ENCODE measurements at places on chromosomes 13 and 19.
A peak's percentile ranks its signal among the peaks of the same experiment; 100 is the strongest.

GRCh38 chr13:20924758-20925394 lies 22.3 kb upstream of the XPO4 start:
- peak; percentile 48 for DNase-seq

GRCh38 chr13:43569658-43570057 lies 217.1 kb downstream of the ENOX1 start:
- DNase-seq, result no peak

- no peak for DNase-seq
Measured at GRCh38 chr13:62357887-62358645, 942.4 kb upstream of the PCDH20 start.

DNA sequence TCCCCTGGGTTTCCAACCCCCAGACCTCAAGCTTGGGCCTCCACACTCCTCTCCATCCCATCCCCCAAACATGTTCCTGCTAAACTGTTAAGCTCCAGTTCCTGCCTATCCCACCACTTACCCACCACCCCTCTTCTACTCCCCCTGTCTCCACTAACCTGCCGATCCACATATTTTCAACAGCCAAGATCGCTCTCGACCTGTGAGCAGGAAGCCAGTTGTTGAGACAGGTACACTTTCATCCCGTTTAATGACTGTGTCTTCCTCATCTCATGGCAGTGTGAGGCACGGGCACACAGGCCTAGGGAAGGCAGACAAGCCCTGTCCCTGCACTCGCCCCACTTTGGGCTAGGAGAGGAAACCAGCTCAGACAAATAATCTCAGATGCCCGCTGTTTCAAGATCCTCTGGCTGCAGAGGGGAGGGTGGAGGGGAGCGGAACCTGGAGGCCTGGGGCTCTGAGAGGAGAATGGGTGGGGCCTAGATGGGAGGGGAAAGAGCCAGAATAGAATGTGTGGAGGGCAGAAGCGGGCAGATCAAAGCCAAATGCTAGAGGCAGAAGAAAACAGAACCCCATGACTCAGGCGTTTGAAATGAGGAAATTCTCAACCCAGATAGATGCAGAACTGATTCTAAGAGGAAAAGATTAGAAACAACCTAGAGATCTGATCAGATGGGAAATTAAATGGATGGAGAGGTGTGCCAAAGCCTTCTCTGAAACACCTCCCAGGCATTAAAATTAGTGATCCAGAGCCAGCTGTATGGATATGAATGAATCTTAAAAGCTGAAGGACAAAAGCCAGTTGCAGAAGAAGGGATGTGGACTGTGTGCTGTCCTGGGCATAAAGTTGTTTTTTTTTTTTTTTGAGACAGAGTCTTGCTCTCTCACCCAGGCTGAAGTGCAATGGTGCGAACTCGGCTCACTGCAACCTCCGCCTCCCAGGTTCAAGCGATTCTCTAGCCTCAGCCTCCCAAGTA lies 16.9 kb upstream of the CYP2S1 start:
- no peak for DNase-seq

- no peak for DNase-seq
Measured at GRCh38 chr13:35621989-35622388, 145.5 kb upstream of the MAB21L1 start.
